CD4-positive, alpha-beta T cell treated with Interleukin-4 for 4 hours (primary cell): ENCODE measurements at places on chromosomes 4 and X.

- no peak for DNase-seq
Measured at GRCh38 chr4:74896595-74896994, 36.3 kb upstream of the PARM1 start.

- DNase-seq, result no peak
Measured at GRCh38 chr4:176186671-176187395, 8.6 kb downstream of the SPATA4 start.

- DNase-seq, result no peak
Measured at GRCh38 chr4:68383115-68383514, 33.2 kb upstream of the YTHDC1 start.

GRCh38 chrX:72584163-72584562 lies 11.5 kb upstream of the HDAC8 start:
- DNase-seq, result no peak

DNA sequence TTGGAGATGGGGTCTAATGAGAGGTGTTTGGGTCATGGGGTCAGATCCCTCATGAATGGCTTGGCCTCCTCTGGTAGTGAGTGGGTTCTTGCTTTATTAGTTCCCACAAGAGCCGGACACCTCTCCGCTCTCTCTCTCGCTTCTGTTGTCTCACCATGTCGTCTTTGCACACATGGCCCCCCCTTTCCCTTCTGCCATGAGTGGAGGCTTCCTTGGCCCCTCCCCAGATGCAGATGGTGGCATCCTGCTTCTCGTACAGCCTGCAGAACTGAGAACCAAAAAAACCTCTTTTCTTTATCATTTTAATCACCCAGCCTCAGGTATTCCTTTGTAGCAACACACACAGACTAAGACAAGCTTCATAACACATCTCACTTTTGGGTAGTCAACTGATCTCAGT lies 49.6 kb upstream of the SPRY1 start:
- DNase-seq, result no peak

DNA sequence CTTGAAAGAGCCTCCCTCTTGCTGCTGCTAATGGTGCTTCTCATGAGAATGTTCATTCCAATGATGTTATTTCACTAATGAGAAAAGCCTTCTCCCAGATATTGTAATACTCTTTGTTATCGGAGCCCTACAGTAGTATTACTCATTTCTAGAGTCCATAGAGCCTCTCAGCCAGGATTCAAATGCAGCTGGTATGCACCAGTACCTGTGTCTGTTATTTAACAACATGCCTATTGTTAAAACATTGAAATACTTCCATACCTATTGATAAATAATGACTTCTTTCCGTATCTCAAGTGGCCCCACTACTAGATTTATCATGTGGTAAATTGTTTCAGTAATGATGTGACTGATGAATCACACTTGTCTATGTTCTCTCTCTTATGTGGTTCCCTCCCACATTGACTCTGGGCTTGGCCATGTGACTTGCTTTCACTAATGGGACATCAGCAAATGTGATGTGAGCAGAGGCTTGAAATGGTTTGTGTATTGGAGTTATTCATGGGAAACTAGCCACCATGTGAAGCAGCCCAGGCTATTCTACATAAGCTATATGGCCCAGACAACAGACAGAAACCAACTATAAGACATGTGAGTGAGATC lies 207.6 kb downstream of the THOC2 start:
- DNase-seq, result no peak

- DNase-seq, result peak; percentile 32
Measured at GRCh38 chr4:153518637-153519389, 52.7 kb downstream of the TMEM131L start.
